ENCODE measurements at places on chromosomes 2 and 18.

DNA sequence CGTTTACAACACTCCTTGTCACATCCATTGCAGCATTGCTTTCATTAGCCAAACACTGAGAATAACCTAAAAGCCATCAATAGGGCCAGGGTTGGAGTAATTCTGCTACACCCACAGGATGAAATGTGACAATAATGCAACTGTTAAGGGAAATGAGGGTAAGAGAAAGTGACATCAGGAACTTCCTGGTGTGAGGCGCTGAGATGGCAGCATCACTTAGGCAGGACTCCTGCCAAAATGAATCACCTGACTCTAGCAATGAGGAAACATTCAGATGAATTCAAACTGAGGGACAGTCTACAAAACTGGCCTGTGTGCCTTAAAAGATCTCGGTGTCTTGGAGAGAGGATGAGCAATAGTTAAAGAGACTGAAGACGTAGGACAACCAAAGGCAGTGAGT lies 115.6 kb upstream of the AGAP1 start:
- peaks cover 2% of the 10 kb centered on the region for H3K4me1 ChIP-seq
- no peaks in the 10 kb centered on the region for H3K36me3 ChIP-seq
- no peak overlapping the region for H3K27ac ChIP-seq
- H3K27me3 ChIP-seq: peaks cover 34% of the 10 kb centered on the region
- H3K4me3 ChIP-seq: no peak overlapping the region

GRCh38 chr2:96409081-96409819 lies 73.7 kb downstream of the NCAPH start:
- H3K27ac ChIP-seq: no peak overlapping the region
- H3K4me1 ChIP-seq: peaks cover 17% of the 10 kb centered on the region
- no peaks in the 10 kb centered on the region for H3K27me3 ChIP-seq
- no peaks in the 10 kb centered on the region for H3K36me3 ChIP-seq
- DNase-seq: no peak

DNA sequence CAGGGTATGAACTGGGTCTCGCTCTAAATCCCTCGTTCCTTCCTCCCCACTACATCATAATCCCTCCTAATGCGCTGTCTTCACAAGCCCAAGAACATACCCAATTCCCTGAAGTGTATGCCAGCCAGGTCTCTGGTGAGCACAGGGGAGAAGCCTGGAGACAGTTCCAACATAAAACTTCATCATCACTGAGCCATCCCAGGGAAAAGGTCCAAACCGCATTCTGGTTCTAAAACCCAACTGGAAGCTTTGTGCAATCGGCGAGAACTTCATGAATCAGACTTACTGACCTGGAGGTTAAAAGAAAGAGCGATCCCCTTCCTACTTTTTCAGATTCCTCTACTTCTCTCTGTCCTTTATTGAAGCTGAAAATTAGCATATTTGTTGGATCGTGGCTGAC lies 132.7 kb downstream of the ALPK2 start:
- no peaks in the 10 kb centered on the region for H3K36me3 ChIP-seq
- H3K4me1 ChIP-seq: peaks cover 3% of the 10 kb centered on the region
- no peak for DNase-seq
- peaks cover 47% of the 10 kb centered on the region for H3K27me3 ChIP-seq
- no peak overlapping the region for H3K4me3 ChIP-seq

DNA sequence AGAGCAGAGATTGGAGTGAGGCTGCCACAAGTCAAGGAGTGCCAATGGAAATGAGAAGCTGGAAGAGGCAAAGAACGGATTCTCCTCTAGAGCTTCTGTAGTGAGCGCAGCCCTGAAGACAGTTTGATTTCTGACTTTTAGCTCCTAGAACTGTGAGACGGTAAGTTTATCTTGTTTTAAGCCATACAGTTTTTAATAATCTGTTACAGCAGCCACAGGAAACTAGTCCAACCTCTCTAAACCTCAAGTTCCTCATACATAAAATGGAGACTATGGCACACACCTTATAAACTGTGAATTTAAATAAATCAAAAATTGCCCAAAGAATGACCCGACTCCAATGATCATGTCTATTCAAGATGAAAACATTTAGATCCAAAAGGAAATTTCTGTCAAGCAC lies 596.5 kb downstream of the BCL11A start:
- no peaks in the 10 kb centered on the region for H3K27me3 ChIP-seq
- DNase-seq: no peak
- H3K4me1 ChIP-seq: no peaks in the 10 kb centered on the region
- H3K36me3 ChIP-seq: no peaks in the 10 kb centered on the region

GRCh38 chr2:21006423-21007128 lies 37.3 kb downstream of the APOB start:
- no peak overlapping the region for H3K4me3 ChIP-seq
- no peak for DNase-seq
- no peaks in the 10 kb centered on the region for H3K4me1 ChIP-seq
- peaks cover 6% of the 10 kb centered on the region for H3K27me3 ChIP-seq

- peaks cover 24% of the 10 kb centered on the region for H3K36me3 ChIP-seq
- no peaks in the 10 kb centered on the region for H3K27me3 ChIP-seq
- H3K4me3 ChIP-seq: peak overlapping the region; percentile 92
- no peak for DNase-seq
- H3K4me1 ChIP-seq: peaks cover 55% of the 10 kb centered on the region
- peak overlapping the region; percentile 87 for H3K27ac ChIP-seq
These were observed 1.5 kb upstream of the RRM2 start for GRCh38 chr2:10120877-10121574.

GRCh38 chr2:213147538-213147937 lies 3.9 kb downstream of the IKZF2 start:
- H3K27me3 ChIP-seq: no peaks in the 10 kb centered on the region
- peak overlapping the region; percentile 92 for H3K4me3 ChIP-seq
- H3K4me1 ChIP-seq: peaks cover 71% of the 10 kb centered on the region
- H3K36me3 ChIP-seq: peaks cover 9% of the 10 kb centered on the region
- peak overlapping the region; percentile 99 for H3K27ac ChIP-seq

GRCh38 chr2:19031642-19032041 lies 326.8 kb downstream of the OSR1 start:
- H3K4me3 ChIP-seq: no peak overlapping the region
- no peak overlapping the region for H3K27ac ChIP-seq
- no peak for DNase-seq
- no peaks in the 10 kb centered on the region for H3K36me3 ChIP-seq
- no peaks in the 10 kb centered on the region for H3K4me1 ChIP-seq

- H3K36me3 ChIP-seq: no peaks in the 10 kb centered on the region
- H3K27me3 ChIP-seq: no peaks in the 10 kb centered on the region
- H3K27ac ChIP-seq: no peak overlapping the region
- H3K4me1 ChIP-seq: peaks cover 5% of the 10 kb centered on the region
- no peak for DNase-seq
These were observed 19.6 kb downstream of the GPR35 start for GRCh38 chr2:240644859-240645301.

GRCh38 chr2:235255693-235256092 lies 238.2 kb upstream of the AGAP1 start:
- DNase-seq: no peak
- H3K27ac ChIP-seq: no peak overlapping the region
- no peaks in the 10 kb centered on the region for H3K36me3 ChIP-seq

DNA sequence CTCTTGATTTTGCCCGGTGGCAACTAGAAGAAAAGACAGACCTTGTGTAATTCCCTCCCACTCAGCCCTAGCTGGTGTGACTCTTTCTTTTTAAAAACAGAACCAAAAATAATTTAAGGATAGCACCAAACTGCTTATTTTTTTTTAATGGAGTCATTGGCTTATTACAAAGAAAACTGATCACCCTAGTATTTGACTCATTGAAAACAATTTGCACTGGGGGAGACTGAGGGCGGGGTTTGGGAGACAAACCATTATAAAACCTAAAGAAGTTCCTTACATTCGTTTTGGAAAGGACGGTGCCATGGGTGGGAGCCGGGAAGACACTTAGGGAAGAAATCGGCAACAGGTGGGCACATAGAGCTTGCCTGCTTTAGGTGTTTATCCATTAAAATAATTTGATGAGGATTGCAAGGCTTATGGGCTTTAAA lies 2.5 kb downstream of the PAX3 start:
- H3K4me1 ChIP-seq: peaks cover 10% of the 10 kb centered on the region
- peaks cover 60% of the 10 kb centered on the region for H3K27me3 ChIP-seq
- no peak overlapping the region for H3K27ac ChIP-seq
- DNase-seq: no peak
- H3K36me3 ChIP-seq: peaks cover 14% of the 10 kb centered on the region

GRCh38 chr2:9423922-9424272 lies 443 bp downstream of the CPSF3 start:
- no peak for DNase-seq
- no peaks in the 10 kb centered on the region for H3K27me3 ChIP-seq
- no peak overlapping the region for H3K4me3 ChIP-seq
- peaks cover 14% of the 10 kb centered on the region for H3K36me3 ChIP-seq
- peaks cover 27% of the 10 kb centered on the region for H3K4me1 ChIP-seq

DNA sequence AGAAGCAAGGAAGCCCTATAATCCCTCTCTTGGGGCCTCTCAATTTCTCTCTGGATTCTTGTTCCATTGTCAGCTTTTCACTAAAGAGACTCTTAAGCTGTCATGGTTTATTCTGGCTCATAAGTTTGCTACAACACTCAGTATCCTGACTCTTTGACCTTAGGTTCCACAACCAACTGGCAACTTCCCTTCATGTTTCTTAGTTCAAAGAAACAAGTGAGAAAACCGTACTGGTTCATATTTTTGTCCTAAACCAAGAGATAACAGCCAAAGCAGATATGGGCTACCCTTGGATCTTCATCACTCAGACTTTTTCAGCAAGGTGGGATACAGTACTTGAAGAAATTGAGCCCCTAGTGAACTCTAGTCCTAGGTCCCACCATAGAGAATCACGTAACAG lies 109.9 kb upstream of the CRIM1 start:
- no peaks in the 10 kb centered on the region for H3K27me3 ChIP-seq
- peak overlapping the region; percentile 89 for H3K27ac ChIP-seq
- H3K4me3 ChIP-seq: peak overlapping the region; percentile 60
- H3K4me1 ChIP-seq: peaks cover 74% of the 10 kb centered on the region

DNA sequence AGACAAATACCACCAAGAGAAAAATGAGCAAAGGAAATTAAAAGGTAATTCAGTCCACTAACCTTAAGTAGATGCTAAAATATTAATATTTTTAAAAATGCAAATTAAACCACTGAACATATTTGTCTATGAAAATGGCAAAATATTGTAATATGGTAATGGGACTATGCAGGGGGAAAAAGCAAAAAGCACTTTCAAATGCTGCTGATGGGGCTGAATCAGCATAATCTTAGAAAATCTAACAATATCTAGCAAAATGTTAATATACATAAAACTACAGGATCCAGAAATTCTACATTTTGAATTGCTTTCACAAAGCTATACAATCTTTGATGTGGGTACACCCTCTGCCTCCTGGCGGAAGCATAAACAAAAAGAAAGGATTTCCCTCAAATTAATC lies 86.9 kb upstream of the DTNB start:
- no peak for DNase-seq
- peaks cover 3% of the 10 kb centered on the region for H3K4me1 ChIP-seq
- H3K27me3 ChIP-seq: no peaks in the 10 kb centered on the region
- H3K4me3 ChIP-seq: no peak overlapping the region
- H3K27ac ChIP-seq: peak overlapping the region; percentile 28
- peaks cover 6% of the 10 kb centered on the region for H3K36me3 ChIP-seq

GRCh38 chr2:217386041-217386440 lies 526.2 kb upstream of the TNP1 start:
- no peak overlapping the region for H3K4me3 ChIP-seq
- no peaks in the 10 kb centered on the region for H3K36me3 ChIP-seq
- H3K27ac ChIP-seq: no peak overlapping the region
- peaks cover 33% of the 10 kb centered on the region for H3K27me3 ChIP-seq
- DNase-seq: no peak

- H3K4me1 ChIP-seq: no peaks in the 10 kb centered on the region
- H3K36me3 ChIP-seq: no peaks in the 10 kb centered on the region
- no peak overlapping the region for H3K4me3 ChIP-seq
- no peak overlapping the region for H3K27ac ChIP-seq
These were observed 38.1 kb upstream of the NTSR2 start for GRCh38 chr2:11708106-11708505.

- DNase-seq: no peak
- H3K4me1 ChIP-seq: no peaks in the 10 kb centered on the region
- H3K27ac ChIP-seq: no peak overlapping the region
These were observed 718.8 kb upstream of the PKDCC start for GRCh38 chr2:41329040-41329439.

- H3K4me3 ChIP-seq: no peak overlapping the region
- H3K27ac ChIP-seq: no peak overlapping the region
- no peak for DNase-seq
- peaks cover 4% of the 10 kb centered on the region for H3K4me1 ChIP-seq
- H3K27me3 ChIP-seq: no peaks in the 10 kb centered on the region
These were observed 57.3 kb downstream of the CPO start for GRCh38 chr2:206996556-206997065.

- H3K27me3 ChIP-seq: no peaks in the 10 kb centered on the region
- H3K27ac ChIP-seq: no peak overlapping the region
- DNase-seq: no peak
These were observed 18.0 kb downstream of the GALNT3 start for GRCh38 chr2:165776013-165776412.

- H3K4me3 ChIP-seq: no peak overlapping the region
- H3K27me3 ChIP-seq: no peaks in the 10 kb centered on the region
- H3K27ac ChIP-seq: peak overlapping the region; percentile 82
- peaks cover 71% of the 10 kb centered on the region for H3K4me1 ChIP-seq
These were observed 12.6 kb downstream of the CYRIA start for GRCh38 chr2:16653083-16653375.

DNA sequence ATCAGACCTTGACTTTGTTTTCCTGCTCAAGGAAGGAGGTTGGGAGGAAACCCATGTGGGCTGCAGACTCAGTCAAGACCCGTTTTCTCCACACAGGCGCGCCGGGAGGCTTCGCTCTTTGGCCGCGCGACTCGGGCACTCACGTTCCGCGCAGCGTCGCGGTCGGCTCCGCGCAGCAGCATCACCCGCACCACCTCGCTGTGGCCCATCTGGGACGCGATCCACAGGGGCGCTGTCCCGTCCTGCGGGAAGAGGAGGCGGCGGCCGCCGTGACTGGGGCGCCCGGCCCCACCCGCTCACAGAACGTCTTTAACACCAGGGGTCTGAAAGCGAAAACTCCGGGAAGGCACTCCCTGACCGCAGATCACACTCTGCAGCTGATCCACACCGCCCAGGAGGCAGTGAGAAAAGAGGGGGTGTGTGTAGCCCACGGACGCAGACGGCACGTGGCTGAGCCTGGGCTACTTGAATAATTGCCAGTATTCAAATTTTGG lies 33.1 kb upstream of the NPC1 start:
- peaks cover 31% of the 10 kb centered on the region for H3K27me3 ChIP-seq
- H3K36me3 ChIP-seq: no peaks in the 10 kb centered on the region
- H3K4me1 ChIP-seq: peaks cover 13% of the 10 kb centered on the region
- no peak overlapping the region for H3K27ac ChIP-seq
- peak overlapping the region; percentile 50 for H3K4me3 ChIP-seq
- no peak for DNase-seq
